ENCODE measurements at places on chromosomes 7 and 10.

GRCh38 chr10:59434463-59435321 is 72.3 kb upstream of the FAM13C start:
- no peak for DNase-seq

DNA sequence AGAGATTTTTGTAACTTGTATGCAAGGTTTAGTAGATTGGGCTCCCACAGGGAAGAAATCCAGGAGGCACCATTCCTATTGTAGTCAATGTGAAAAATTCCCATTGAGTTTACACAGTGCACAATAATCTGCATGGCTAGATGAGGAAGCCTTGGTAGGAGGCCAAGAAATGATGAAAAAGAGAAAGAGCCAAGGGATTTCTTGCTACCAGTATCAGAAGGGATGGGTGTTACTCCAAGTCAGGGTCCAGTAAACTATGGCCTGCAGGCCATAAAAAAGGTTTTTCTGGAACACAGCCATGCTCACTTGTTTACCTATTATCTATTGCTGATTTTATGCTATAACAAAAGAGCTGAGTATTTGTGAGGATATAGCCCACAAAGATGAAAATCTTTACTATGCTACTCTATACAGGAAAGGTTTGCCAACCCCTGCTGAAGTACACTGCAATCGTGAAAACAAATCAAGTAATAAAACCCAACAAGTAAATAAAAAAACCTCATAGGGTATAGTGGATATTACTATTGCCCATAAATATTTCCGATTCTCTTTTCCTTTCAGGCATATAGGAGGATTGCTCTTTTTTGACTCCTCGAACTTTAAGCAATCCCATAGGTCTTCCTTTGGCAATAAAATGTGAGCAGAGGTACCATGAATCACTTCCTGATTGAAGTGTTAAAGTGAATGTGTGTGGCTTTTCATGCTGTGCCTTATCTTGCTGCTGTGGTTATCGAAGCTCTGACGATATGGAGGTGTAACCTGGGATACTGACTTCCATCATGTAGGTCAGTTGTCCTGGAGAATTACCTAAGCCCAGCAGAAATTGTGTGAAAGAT is 256.3 kb upstream of the MAGI2 start:
- DNase-seq, result no peak

DNA sequence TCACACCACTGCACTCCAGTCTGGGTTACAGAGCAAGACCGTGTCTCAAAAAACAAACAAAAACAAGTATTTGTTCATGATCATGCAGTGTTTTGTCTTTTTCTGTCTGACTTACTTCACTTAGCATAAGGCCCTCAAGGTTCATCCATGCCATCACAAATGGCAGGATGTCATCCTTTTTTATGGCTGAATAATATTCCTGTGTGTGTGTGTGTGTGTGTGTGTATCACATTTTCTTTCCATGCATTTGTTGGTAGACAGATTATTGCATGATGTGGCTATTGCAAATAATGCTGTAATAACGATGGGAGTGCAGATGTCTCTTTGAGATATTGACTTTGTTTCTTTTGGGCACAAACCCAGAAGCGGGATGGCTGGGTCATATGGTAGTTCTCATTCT is 14.3 kb upstream of the MNX1 start:
- no peak for DNase-seq

DNA sequence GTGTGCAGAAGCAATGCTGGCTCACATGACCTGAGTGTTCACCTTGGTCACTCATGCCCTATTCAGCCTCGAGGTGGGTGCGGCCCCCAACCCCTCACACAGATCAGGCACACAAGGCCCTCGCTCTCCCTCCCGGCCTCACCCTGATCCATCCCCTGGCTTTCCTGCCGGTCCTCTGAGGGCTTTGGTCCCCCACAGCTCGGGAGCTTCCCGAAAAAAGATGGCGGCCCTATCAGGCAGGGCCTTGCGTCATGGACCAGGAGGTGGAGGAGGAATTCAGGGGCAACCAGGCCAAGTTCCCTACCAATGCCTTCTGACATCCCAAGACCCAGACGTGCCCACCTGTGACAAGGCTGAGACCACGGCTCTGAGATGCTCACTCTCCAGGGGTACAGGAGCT is 43.7 kb upstream of the DNAAF5 start:
- no peak for DNase-seq

DNA sequence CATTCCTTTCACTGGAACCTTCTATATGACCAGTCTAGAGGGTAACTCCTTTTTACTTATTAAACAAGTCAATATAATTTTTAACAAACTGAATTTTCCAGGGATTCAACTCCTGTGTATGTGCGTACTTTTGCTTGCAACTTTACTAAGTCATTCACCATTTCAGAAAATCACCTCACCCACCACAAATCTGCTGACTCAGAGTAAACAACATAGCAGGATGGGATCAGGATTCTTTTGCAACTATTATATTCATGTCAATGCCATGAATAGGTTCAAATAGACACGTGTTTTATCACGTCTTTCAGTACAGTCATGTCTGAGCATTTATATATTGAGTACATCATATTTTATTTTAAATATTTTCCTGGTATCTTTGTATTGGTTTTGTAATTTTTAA is 14.5 kb downstream of the CTTNBP2 start:
- no peak for DNase-seq

GRCh38 chr7:8418629-8419245 is 14.7 kb upstream of the NXPH1 start:
- peak; percentile 25 for DNase-seq

DNA sequence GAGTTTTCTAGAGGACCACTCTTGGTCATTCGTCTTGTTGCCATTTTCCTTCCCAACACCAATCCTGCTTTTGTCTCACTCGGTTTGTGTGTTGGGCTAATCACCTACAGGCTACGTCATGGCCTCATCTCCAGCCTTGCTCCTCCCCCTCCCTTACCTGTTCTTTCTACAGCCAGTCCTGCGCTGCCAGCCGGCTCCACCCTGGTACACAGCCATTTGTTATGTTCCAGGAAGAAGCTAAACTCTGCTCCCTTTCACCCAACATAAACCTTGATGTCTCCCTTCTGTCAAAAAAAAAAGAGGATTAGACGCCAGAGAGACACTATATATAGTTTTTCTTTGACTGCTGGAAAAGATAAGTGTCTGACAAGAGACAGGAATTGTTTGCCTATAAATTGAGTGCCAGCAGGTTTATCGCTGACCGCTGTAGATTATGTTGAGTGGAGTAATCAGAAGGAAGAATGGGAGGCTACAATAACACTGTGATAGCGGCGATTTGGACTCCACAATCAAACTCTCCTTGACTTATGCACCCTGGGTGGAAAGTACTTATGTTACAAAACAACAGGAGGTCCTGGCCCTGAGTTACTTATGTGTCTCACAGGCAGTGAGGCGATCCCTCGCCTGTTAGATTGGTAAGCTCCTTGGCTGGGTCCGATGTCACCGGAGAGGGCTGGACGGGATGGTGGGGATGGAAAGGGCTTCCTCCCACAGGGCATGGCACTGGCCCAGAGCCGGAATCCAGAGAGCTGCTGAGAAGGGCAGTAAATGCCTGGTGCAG is 171.3 kb upstream of the BMPER start:
- no peak for DNase-seq

DNA sequence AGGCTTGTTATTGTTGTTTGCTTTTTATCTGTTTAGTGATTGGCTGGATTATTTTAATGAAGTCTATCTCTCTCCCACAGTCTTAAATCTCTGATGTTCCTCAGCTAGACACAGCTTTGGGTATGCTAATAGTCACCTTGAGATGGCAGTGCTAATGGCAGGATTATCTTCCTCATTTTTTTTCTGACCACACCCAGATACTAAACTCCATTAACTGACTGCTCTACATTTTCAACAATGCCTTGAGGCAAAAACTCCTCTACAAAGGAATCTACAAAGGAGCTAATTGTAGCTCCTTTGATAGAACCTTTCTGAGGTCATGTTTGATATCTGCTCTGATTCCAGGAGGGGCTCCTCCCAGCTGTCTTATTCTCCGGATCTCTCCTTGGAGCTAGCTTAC is 122.6 kb downstream of the HBP1 start:
- DNase-seq, result no peak

GRCh38 chr10:131905267-131905571 is 4.4 kb downstream of the PPP2R2D start:
- no peak for DNase-seq

DNA sequence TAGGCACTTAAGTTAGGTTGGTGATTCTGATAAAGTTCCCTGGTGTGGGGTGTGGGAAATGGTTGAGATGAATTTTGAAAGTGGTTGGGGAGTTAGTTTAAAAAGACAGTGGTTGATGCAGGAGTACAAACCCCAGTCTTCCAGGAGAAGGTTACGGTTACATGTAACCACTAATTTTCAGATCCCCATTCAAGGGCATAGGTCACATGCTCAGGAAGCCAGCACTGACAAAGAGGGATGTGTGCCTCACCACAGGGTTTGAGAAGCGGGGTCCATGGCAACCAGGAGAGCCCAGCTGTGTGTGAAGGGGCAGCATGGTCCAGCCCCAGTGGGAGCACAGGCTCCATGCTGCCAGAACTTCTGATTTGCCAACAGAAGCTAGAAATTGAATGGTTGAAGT is 144.2 kb downstream of the MDFIC start:
- no peak for DNase-seq

DNA sequence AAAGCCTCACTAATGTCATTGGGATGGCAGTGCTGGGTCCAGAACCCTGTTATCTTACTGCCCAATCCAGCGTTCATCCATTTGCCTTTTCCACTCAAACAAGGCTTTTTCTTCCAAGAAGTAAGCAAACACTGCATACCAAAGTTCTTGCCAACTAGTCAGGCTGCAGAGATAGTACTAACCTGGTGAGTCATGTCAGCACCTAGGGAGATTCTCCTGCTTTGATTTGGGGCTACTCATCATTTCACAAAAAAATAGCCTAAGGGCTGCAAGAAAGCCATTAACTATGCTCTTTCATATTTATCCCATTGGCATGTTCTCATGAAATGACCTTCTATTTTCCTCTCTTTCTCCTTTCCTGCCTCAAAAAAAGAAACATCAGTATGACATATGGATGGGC is 142.6 kb downstream of the TWIST1 start:
- DNase-seq, result no peak

DNA sequence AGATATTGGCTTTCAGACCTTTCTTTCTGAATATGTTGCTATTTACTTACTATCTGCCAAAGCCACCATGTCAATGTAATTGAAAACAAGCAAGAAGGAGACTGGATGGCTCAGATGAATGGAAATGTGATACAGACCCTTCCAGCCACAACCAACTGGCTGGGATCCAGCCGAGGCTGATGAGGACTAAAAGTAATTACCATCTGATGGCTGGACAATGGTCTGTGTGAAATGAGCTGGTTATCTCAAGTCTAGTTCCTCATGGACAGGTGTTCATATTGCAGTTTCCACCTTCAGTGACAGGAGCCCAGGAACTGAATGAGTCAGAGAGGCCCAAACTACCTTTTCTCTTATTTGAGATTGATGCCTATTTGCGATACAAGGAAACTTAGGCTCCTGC is 267.5 kb downstream of the GATA3 start:
- no peak for DNase-seq

GRCh38 chr7:18393465-18394118 is 102.0 kb upstream of the HDAC9 start:
- no peak for DNase-seq

DNA sequence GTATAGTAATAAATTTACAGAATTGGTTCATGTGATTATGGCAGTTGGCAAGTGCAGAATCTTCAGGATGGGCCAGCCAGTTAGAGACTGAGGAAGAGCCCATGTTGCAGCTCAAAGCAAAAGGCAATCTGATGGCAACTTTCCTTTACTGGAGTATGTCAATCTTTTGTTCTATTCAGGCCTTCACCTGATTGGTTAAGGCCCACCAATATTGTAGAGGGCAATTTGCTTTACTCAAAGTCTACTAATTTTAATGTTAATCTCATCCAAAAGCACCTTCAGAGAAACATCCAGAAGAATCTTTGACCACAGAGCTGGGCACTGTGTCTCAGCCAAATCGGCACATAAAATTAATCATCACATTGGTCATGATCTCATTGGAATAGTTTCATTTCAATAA is 20.0 kb upstream of the POM121L12 start:
- DNase-seq, result no peak

- DNase-seq, result peak; percentile 55
Measured at GRCh38 chr10:124701435-124701834, 42.7 kb downstream of the FAM53B start.

GRCh38 chr7:85489498-85489897 is 302.6 kb upstream of the SEMA3D start:
- DNase-seq, result no peak

GRCh38 chr7:47557694-47558670 is 23.9 kb downstream of the TNS3 start:
- DNase-seq, result no peak

GRCh38 chr7:5083311-5083711 is 37.7 kb downstream of the RBAK start:
- no peak for DNase-seq

GRCh38 chr10:45199205-45199740 is 116.1 kb downstream of the OR13A1 start:
- DNase-seq, result no peak

- DNase-seq, result no peak
Measured at GRCh38 chr7:51126813-51127617, 189.6 kb downstream of the COBL start.

DNA sequence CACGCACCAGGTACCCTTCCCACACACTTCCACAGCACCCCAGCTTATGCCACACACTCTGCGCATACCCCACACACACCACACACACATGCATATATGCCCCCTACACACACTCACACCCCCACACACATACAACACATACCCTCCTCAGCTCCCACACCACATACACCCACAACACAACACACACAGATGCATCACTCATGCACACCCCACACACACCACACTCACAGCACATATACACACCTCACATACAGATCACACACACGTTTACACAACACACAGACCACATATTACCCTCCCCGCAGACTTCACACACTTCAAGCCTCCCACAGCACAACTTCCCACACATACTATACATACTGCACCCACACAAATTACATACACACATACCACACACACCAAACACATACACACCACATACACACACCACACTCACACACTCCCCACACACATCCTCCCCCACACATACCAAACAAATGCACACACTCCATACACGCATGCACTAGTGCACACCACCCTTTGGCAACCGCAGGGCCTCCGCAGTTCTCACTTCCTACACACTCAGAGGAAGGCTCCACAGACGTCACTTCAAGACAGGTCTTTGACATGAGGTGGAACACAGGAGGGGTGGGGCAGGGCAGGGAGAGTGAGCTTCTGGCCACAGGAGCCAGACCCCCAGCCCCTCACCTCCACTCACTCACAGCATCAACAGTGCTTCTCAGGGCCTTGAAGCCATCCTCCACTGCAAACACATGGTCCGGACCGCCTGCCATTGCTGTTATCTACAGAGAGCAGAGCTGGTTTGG is 18.5 kb upstream of the ANTXRL start:
- no peak for DNase-seq

GRCh38 chr7:15674586-15674985 is 11.9 kb downstream of the MEOX2 start:
- DNase-seq, result no peak

- no peak for DNase-seq
Measured at GRCh38 chr10:1243486-1244234, 187.5 kb downstream of the WDR37 start.

DNA sequence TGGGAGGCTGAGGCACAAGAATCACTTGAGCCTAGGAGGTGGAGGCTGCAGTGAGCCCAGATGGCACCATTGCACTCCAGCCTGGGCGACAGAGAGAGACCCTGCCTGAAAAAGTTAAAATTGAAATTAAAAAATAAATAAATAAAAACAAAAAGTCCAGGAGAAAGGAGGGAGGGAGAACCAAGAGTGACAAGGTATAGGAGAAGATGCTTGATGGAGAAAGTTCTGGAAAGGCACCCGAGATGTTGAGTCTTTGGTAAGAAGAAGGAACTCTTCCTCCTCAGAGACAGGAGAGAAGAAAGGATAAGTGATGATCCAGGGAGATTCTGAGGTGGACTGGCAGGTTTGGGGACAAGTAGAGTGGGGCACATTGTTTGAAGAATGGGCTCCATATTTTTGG is 17.4 kb upstream of the LBX1 start:
- no peak for DNase-seq
